Right ventricle myocardium inferior (tissue), 1 donor: ENCODE measurements at places on chromosomes 11 and 22.

GRCh38 chr22:43234264-43234988 is 47.5 kb upstream of the TTLL12 start:
- no peak for DNase-seq

DNA sequence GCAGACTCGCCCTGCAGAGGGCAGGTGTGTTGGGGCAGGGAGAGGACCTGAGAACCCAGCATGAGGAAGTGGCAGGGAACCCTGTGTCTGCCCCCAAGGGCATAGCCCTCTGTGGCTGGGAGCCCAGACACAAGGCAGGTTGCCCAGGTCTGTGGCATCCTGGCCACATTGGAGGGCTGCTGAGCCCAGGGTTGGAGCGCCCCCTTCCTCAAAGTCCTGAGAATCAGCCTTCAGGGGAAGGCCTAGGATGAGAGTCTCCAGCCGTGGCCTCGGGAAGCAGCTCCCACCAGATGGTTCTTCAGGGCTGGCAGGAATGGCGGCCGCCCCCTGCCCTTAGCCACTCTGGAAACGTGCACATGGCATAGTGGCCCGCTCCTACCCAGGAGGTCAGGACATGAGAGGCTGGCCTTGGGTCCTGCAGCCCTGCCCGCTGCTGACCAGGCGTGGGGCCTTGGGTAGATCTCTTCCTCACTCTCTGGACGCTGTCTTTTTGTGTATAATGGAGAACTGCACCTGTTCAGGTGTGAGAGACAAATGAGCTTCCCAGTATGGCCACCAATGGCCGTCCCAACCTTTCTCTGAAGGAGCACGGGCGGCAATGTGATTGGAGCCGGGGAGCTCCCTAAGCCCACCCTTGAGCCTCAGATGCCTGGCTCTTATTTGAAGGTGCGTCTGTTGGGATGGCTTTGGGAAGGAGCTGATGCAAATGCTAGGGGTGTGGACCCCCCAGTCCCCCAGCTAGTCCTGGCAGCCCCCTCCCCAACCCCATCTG is 4.6 kb upstream of the CDC42BPG start:
- no peak for DNase-seq

DNA sequence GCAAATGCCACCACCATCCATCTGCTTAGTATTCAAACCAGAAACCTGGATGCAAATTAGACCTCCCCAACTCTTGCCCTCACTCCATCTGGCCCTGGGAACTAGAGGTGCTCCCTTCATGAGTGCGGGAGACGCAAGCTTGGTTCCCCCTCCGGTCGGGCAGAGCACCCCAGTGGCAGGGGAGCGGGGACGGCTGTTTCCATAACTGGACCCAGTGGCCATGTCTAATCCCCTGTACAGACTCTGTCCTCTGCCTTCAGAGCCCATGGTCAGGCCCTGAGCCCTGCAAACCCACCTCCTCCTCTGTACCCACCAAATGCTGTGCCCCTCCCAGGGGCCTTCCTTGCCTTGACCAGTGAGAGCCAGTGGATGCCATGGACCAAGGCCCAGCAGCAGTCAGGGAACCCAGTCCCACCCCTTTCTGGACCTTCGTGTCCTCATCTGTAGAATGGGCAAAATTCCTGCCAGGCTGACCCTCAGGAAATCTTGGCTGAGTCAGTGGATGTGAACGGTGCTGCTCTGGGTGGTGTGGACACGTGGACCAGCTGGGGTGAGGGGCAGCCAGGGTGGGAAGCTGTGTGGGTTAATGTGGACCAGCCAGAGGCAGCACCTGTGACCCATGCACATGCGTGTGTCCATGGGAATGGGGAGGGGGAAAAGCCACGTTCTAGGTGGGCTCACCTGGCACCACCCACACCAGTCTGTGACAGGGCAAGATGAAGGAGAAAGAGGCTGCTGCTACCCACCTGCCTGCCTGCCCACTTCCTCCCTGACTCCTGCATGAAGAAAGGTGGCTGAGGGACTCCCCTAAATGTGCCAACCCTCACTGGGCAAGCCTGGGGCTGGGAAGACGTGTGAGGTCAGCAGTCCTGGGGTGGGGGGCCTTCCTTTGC is 72.8 kb downstream of the LRRC32 start:
- DNase-seq, result no peak

DNA sequence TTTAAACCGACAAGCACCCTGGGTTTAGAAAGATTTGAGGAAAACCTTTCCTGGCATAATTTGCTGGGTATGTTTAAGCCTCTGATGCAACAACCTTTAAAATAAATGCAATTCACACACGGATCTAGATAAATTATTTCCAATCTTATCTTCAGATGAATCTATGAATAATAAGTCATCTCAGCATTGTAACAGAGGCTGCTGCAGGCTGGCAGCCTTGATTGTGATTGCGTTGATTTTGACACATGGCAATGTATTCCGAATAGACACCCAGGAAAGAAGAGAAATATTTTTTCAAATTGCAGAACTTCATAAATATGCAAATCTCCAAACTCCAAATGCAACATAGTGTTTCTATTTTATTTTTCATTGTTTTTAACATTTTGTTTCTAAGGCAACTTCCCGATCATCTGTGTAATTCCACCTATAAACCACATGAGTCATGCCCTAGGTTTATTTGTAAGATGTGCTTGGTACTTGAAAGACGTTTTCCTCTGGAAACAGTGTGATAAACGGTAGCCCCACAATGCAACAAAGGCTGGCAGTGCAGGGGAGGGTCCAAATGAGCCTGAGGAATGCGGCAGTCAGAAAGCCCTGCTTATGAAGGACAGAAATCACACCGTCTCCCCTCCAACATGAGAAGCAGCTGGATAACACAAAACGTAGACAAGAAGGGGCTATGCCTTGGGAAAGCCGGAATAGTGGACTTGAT is 359.0 kb downstream of the BRD1 start:
- no peak for DNase-seq

- DNase-seq, result no peak
Observed at GRCh38 chr22:50641696-50642607, 14.0 kb upstream of the ARSA start.

DNA sequence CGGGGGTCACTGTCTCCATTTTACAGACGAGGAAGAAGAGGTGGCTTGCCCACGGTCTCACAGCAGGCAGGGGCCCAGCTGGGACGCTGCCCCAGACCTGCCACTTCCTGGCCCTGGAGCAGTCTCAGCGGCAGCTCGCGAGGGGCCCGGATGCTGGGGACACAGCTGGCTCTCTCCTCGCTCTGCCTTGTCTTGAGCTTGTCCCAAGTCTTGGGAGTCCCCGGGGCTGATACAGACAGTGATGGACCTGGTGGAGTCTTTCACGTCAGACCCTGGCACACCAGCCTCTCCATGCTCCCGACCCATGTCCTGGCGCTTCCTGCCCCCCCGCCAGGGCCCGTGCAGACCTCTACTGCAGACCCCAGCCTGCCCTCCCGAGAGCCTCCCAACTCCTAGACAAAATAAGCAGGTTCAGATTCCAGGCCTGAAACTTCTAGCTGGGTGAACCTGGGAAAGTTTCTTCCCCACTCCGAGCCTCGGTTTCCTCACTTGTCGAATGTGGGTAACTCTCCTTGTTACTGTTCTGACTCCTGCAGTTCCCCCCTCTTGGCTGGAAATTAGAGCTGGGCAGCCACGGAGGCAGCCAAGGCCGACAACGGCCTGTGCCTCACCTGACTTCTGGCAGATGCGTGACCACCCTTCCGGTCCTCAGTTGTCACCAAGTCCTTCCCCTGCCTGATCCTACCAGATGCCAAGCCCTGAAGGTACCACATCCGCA is 145.4 kb downstream of the CACNA1I start:
- DNase-seq, result peak; percentile 39

DNA sequence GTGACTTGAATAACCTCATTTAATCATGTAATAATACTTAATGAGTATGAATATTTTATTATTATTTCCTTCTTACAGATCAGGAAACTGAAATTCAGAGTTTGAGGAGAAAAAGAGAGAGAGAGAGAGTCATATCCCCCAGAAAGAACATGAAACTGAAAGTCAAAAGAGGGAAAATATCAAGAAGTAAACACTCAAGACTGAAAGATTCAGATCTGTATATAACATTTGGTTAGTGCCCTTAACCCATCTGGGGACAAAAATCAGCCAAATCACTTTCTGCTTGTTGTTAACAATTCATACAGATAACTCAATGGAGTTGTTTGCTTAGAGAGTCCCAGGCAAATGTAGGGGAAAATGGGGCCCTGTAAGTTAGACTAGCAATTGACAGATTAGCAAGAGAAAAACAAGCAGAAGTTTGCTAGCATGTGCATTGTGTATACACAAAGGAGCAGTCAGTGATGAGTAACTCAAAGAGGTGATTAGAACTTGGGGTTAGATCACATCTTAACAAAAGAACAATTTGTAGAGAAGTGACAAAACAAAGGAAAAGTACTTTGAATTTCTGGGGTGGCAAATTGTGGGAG is 25.9 kb upstream of the MMP13 start:
- DNase-seq, result no peak

DNA sequence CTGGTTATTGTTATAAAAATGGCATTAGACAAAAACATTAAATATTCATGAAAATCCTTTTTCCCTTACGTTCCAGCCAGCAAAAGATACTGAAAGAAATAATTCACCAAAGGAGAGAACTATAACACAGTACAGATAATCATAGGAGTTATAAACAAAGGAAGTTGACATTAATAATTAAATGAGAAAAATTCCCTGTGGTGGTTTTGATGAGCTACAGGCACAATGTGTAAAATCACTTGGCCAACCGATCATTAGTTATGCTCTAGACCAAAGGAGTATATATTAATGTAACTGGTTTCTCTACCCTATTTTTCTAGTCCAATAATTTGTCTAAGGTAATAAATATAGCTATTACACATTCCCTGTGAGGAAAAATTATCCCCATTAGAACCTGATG is 534.7 kb downstream of the CNTN5 start:
- no peak for DNase-seq

DNA sequence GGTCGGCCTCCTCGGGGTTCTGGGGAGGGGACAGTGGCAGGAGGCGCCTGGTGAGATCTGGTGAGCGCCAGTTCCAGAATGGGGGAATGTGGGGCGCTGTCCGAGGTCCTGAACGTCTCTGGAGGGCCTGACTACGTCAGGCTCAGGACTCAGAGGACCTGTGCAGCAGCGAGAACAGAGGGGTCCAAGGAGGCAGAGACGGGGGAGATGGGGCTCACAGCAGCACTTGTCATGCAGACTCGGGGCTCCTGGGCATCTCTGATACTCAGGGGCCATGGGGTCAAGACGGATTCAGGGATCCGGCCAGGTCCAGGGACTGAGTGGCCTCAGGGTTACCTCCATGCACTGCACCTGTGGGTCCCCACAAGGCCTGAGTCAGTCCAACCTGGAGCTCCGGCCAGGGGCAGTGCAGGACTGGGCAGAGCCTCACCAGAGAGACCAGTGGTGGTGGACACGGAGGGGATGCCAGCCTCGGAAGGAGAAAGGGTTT is 92.2 kb downstream of the BRD1 start:
- no peak for DNase-seq

- DNase-seq, result no peak
Observed at GRCh38 chr11:7422544-7423331, 62.6 kb upstream of the OLFML1 start.

- no peak for DNase-seq
Observed at GRCh38 chr22:44293876-44294275, 18.9 kb downstream of the SHISAL1 start.

GRCh38 chr11:120867531-120867930 is 156.4 kb upstream of the TBCEL start:
- no peak for DNase-seq

DNA sequence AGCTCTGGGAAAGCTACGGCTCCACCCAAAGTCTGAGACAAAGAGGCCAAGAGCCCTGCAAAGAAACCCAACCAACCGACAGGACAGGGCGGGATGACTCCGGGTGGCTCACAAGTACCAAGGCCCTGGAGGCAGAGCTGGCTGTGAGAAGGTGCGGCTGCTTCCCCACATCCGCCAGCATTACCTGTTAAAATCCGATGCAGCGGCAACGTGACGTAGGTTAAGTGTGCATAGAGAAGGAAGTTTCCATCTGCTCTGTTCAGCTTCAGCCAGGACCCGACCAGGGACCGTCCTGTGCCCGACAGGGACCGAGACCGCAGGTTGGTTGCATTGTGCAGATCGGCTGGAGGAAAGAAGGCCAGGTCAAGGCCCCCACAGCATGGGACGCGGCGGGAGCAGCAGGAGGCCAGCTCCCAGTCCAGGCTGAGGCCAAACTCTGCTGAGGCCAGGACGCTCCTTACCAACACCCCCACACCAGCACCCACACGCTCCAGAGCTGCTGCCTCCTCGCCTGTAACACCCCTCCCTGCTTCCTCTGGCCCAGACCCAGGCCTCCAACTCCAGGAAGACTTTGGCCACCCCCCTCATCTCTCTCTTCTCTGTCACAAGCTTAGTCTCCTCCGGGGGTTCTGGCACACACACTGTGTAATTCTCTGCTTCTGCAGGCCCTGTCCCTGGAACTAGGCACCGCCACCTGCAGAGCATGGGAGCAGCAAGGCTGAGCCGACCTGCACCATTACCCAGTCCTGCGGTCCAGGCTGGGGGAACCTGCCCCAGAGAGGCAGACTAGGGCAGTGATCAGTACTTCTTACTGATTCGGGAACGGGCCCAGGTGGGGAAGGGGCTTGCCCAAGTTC is 34.1 kb downstream of the NUP50 start:
- no peak for DNase-seq

DNA sequence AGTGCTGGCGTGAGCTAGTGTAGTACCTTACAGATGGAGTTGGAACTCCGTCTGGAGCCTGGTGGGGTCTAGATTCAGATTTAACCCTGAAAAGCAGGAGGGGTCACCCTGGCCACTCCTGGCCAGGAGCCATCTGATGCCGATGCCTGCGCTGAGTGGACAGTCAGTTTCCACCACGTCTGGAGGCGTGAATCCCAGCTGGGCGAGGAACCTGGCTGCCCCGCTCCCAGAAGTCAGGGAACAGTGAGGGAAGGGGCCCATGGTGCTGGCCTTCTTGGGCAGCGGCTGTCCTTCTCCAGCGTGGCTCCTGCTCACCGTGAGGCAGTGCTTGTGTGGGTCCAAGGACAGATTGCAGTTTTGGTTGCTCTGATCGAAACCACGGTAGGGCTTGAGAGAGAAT is 76.3 kb downstream of the PARVB start:
- DNase-seq, result peak; percentile 23

- no peak for DNase-seq
Observed at GRCh38 chr11:12170984-12171383, 60.6 kb downstream of the MICAL2 start.

DNA sequence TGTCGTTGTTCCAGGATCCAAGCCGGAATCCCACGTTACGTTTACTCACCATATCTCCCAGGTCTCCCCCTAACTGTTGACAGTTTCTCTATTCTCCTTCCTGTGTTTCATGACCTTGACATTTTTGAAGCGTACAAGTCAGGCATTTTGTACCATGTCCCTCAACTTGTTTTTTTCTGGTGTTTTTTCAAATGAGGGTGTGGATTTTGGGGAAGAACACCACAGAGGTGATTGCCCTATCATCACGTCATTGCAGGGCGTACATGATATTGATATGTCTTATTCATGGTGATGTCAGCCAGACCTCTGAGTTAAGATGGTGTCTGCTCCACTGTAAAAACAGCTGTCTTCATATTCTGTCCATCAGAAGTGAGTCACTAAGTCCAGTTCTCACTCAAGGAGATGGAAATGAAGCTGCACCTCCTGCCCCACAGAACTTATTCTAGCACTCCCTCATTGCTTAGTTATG is 28.3 kb upstream of the SOX10 start:
- no peak for DNase-seq
